Effector CD8-positive, alpha-beta T cell (primary cell): ENCODE measurements at places on chromosomes 3 and 15.
A peak's percentile ranks its signal among the peaks of the same experiment; 100 is the strongest.

DNA sequence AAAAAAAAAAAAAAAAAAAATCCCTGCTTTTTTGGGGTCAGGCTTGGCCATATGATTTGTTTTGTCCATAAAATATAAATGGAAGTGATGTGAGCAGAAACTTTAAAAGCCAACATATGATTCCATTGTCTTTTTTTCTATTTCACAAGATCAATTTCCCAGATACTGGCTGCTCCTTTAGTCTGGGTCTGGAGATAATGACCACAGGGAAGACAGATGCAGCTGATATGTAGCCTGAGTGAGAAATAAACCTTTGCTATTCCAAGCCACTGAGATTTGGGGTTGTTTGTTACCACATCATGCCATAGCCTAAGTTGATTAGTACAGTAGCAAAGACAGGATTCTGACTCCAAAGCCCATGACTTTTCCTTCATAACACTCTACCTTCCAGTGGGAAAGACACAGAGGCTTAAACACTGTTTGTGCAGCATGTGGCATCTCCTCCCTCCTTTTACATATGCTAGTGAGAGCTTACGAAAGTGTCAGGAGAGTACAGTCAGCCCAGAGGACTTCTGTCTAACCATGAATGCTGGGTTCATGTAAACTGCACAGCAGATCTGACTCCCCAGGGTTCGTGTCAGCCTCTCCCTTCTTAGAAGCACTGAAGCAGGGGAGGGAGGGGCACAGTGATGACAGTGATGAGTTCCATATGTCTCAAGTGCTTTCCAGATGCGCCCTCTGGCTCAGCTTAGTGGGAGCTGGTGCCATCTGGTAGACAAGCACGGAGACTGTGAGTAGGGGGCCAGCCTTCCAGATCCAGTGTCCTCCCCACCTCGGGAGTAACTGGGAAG, 36.7 kb upstream of the SLC7A14 start:
- no peak for DNase-seq

DNA sequence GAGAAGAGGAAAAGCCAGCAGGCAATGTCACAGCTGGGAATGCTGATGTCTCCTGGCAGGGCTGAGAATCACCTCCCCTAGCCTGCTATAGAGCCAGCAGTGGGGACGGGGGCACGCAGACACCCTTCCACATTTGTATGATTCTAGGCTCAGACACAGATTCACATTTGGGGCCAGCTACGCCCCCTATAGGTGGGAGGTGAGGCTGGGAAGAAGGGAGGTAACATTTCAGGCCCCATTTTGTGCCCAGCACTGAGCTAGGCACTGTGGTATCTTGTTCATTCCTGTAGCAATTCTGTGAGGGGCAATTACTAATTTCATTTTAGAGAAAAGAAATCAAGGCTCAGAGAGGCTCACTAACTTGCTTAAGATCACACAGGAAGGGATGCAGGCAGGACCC, 15.9 kb upstream of the ACAD9 start:
- no peak for DNase-seq

- DNase-seq, result peak; percentile 70
Measured at GRCh38 chr15:57306161-57306943, 70.0 kb upstream of the CGNL1 start.

GRCh38 chr15:38127306-38127771, 125.3 kb upstream of the SPRED1 start:
- no peak for DNase-seq

- DNase-seq, result no peak
Measured at GRCh38 chr15:84915606-84915958, 31.1 kb downstream of the SLC28A1 start.

- no peak for DNase-seq
Measured at GRCh38 chr3:190166948-190167347, 46.3 kb upstream of the P3H2 start.

DNA sequence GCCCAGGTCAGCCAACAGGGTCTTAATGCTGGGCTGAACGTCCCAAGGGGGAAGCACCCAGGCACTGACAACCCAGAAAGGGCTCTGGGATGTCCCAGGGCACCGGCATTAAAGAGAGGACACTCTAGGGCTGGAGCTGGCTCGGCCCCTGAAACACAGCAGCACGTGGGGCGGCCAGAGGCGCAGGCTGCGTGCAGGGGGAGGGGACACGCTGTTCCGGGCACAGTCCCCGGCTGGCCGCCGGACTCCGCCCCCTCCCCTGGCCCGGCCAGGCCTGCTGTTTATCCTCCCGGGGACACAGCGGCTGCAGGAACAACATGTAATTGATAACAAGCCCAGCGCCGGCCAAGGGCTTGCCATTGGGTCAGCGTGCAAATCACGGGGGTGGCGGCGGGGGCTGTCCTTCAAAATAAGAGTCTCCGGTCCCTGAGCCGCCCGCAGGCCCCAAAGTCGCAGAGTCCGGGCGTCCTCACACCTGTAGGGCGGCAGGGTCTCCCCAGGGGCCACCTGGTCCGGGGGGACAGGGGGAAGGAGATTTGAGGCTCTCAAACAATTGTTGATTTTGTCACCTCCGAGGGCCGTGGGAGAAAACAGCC, 1.3 kb downstream of the KLF15 start:
- DNase-seq, result no peak
